ENCODE measurements at places on chromosomes 3 and 15. TPM values are rescaled to one million over a fixed set of nuclear protein-coding genes. Genes with fewer than 3 reads are reported as not detected.

EXD1 gene
- 0.70 TPM for total RNA-seq

CHMP2B gene
- total RNA-seq: 54.6 TPM

ZNF662 gene
- 9.2 TPM for total RNA-seq

MRPS25 gene
- 53.3 TPM for total RNA-seq
